Tibial nerve (tissue), 4 donors: ENCODE measurements at places on chromosomes 5 and 9. TPM values are rescaled to one million over a fixed set of nuclear protein-coding genes. Genes with fewer than 3 reads are reported as not detected.

CHSY3 gene
- 8.4 TPM for total RNA-seq

CCDC192 gene
- total RNA-seq = 2.1 TPM

VAV2 gene
- 20.1 TPM for total RNA-seq

GCNT1 gene
- total RNA-seq = 3.6 TPM

CAMK4 gene
- total RNA-seq = 0.66 TPM

CCDC183 gene
- total RNA-seq = 3.5 TPM

ZNF454 gene
- 7.5 TPM for total RNA-seq

SLC45A2 gene
- not detected for total RNA-seq

CD274 gene
- 4.2 TPM for total RNA-seq

PSD2 gene
- total RNA-seq = not detected

OTP gene
- total RNA-seq = not detected

TMOD1 gene
- 33.5 TPM for total RNA-seq

PCDHGA3 gene
- total RNA-seq = 10.5 TPM

PDE8B gene
- 6.3 TPM for total RNA-seq

GTF2H2C gene
- total RNA-seq = 10.8 TPM

ZFP2 gene
- 6.0 TPM for total RNA-seq

ADAMTS12 gene
- 7.1 TPM for total RNA-seq

RNF224 gene
- total RNA-seq = not detected

TEX48 gene
- not detected for total RNA-seq
